ENCODE measurements at places on chromosomes 3 and 15. TPM values are rescaled to one million over a fixed set of nuclear protein-coding genes. Genes with fewer than 3 reads are reported as not detected.

DNA sequence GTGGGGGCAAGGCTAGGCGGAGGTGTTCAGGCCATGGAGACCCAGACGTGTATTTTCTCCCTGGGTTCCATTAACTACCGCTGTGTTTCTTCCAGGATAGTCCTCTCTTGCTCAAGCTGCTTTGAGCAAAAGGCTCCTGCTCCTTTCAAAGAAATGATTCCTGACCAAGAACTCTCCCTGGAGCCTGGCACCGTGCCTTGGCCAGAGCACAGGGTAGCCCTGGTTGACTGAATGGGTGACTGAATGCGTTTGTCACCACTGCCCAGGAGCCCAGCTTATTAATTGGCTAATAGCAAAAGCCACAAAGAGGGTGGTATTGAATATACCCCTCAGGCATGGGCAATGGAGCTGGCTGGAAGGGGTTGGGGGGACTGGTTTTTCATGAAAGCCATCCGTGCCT lies 13.9 kb downstream of the RASGRF1 start:
- H3K36me3 ChIP-seq, result no peaks in the 10 kb centered on the region
- no peak overlapping the region for H3K4me3 ChIP-seq
- no peaks in the 10 kb centered on the region for H3K27me3 ChIP-seq
- no peak overlapping the region for H3K27ac ChIP-seq
- DNase-seq, result no peak

PP2D1 gene
- not detected for polyA plus RNA-seq

- no peak overlapping the region for H3K27ac ChIP-seq
- no peak for DNase-seq
- no peaks in the 10 kb centered on the region for H3K4me1 ChIP-seq
- no peak overlapping the region for H3K4me3 ChIP-seq
- no peaks in the 10 kb centered on the region for H3K27me3 ChIP-seq
Measured at GRCh38 chr15:62334536-62334935, 169.5 kb upstream of the C2CD4B start.

GRCh38 chr3:43855674-43856299 lies 165.0 kb downstream of the ABHD5 start:
- H3K36me3 ChIP-seq, result no peaks in the 10 kb centered on the region
- DNase-seq, result no peak
- no peak overlapping the region for H3K27ac ChIP-seq
- no peak overlapping the region for H3K4me3 ChIP-seq
- H3K4me1 ChIP-seq, result peaks cover 10% of the 10 kb centered on the region

- H3K27me3 ChIP-seq, result no peaks in the 10 kb centered on the region
- no peaks in the 10 kb centered on the region for H3K36me3 ChIP-seq
- H3K27ac ChIP-seq, result no peak overlapping the region
Measured at GRCh38 chr3:6249679-6250078, 611.2 kb upstream of the GRM7 start.

RSRC1 gene
- 1.6 TPM for polyA plus RNA-seq

DNA sequence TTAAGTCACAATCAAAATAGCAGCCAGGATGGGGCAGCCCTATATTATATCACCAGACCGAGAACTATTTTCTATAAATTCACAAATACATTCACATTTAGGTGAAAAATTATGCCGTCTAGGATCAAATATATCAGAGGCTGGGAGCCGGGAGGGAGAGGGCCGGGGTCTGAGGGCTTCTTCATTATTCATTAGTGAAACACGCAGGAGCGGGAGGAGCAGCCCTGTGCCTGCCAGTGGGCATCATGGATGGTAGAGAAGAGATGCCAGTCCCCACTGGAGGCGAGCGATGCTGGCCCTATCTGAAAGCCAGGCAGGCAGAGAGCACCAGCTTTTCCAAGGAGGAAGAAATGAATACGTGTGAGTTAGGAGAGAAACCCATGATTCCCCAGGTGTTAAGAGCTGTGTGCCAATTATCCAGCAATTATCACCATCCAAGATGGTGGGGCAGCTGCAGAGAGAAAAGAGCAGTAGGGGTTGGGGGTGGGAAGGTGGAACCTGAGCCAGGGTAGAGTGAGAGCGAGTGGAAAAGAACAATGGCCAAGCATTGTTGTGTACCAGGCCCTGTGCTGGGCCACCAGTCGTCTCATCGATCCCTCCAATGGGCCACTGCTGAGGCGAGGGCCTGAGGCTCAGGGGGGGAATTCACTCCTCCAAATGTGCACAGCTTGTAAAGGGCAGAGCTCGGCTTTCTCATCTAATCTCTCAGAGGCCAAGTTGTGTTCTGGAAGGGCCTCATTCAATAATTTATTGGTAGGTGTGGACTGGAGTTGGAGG lies 261.3 kb upstream of the TLE3 start:
- H3K4me3 ChIP-seq, result no peak overlapping the region
- H3K27me3 ChIP-seq, result no peaks in the 10 kb centered on the region
- no peak overlapping the region for H3K27ac ChIP-seq
- DNase-seq, result no peak
- H3K4me1 ChIP-seq, result no peaks in the 10 kb centered on the region

DNA sequence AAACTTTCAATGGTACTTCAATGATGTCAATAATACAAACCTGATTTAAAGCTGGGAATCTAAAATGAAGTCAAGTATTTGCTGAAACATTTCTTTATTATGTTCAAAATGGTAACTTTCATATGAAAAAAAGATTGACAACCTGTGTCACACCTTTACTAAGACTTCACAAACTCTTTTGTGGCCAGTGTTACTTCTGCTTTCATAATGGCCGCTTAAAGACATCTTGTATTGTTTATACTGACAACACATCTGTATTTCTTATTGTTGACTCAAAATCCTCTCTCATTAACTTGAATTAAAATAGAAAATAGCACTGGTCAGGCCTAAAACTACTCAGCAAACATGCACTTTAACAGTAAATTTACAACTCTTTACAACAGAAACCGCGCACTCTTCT lies 312.3 kb upstream of the CNTN6 start:
- H3K36me3 ChIP-seq, result no peaks in the 10 kb centered on the region
- H3K4me3 ChIP-seq, result no peak overlapping the region
- H3K4me1 ChIP-seq, result no peaks in the 10 kb centered on the region
- no peak for DNase-seq
- H3K27ac ChIP-seq, result no peak overlapping the region

DNA sequence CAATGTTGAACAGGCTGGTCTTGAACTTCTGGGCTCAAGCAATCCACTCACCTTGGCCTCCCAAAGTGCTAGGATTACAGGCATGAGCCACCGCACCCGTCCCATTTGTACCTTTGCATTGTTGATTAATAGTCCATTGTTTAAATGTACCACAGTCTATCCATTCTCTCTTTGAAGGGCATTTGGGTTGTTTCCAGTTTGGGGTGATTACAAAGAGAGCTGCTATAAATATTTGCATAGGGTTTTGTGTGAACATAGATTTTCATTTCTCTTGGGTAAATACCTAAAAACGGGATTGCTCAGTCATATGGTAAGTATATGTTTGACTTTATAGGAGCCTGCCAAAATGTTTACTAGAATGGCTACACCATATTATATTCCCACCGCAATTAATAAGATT lies 13.7 kb upstream of the PTPRG start:
- H3K27ac ChIP-seq, result no peak overlapping the region
- no peaks in the 10 kb centered on the region for H3K4me1 ChIP-seq
- no peak for DNase-seq
- no peak overlapping the region for H3K4me3 ChIP-seq

All from H1 (cell line).